Stimulated activated naive B cell treated with anti-CD40 and anti-IgM and Interleukin-4, amounts not matched to agents 10 μg/mL and 1 μg/mL and 100 μg/mL, for 72 hours (primary cell): ENCODE measurements at places on chromosomes 1 and 21.

DNA sequence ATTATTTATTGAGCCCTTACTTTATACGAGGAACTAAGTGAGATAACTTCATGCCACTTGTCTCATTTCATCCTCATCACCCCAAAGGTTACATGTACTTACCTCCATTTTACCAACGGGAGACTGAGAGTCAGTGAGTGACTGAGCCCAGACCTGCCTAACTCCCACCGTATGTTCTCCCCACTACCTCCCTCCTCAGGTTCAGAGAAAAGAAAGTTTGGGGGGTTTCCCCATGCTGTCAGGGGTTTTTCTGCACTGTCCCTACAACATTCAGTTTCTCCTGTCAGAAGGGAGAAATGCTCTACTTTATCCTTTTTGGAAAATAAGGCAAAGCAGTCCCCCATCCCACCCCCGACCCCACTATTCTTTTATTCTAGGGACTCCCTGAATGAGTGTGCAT lies 32.9 kb downstream of the FAM78B start:
- no peak for DNase-seq

GRCh38 chr1:95046359-95046758 lies 26.4 kb downstream of the ALG14 start:
- no peak for DNase-seq

DNA sequence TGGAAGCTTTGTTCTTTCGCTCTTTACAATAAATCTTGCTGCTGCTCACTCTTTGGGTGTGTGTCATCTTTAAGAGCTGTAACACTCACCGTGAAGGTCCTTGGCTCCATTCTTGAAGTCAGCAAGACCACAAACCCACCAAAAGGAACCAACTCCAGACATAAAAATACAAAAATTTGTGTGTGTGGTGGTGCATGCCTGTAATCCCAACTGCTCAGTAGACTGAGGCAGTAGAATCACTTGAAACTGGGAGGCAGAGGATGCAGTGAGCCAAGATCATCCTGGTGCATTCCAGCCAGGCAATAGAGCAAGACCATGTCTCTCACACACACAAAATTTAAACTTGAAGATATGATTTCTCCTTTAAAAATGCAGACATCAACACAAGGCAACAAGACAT lies 1431.7 kb upstream of the B3GALT2 start:
- no peak for DNase-seq

GRCh38 chr21:21828130-21828529 lies 829.9 kb downstream of the NCAM2 start:
- DNase-seq: no peak

DNA sequence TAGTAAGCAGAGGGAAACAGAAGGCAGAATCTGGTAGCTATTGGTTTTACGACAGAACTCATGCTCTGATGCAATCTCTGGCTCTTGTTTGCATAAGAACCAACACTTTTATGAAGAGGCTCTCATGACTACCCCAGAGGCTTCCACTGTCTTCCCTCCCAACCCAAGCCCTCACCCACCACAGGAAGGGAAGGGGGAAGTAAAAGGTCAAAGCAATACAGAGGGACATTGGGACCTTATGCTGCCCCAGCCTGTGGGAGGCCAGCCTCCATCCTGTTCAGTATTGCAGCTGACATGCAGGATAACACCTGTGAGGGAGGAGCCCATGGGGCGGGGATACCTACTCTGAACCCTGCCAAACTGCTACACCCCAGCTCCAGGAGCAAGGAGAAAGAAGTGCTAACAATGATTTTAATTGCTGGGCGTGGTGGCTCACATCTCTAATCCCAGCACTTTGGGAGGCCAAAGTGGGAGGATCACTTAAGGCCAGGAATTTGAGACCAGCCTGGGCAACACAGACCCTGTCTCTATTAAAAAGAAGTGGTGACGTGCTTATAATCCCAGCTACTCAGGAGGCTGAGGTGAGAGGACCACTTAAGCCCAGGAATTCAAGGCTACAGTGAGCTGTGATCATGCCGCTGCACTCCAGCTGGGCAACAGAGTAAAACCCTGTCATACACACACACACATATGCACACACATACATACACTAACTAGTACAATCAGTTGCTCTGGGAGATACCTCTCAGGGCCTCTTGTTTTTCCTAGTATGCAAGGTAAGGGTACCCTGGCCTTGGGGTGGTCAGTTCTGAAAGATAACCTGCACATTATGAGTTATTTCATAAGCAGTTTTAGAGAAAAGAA lies 9.5 kb downstream of the MR1 start:
- DNase-seq: no peak

- no peak for DNase-seq
These were observed 277.3 kb downstream of the KAZN start for GRCh38 chr1:14875524-14876509.

DNA sequence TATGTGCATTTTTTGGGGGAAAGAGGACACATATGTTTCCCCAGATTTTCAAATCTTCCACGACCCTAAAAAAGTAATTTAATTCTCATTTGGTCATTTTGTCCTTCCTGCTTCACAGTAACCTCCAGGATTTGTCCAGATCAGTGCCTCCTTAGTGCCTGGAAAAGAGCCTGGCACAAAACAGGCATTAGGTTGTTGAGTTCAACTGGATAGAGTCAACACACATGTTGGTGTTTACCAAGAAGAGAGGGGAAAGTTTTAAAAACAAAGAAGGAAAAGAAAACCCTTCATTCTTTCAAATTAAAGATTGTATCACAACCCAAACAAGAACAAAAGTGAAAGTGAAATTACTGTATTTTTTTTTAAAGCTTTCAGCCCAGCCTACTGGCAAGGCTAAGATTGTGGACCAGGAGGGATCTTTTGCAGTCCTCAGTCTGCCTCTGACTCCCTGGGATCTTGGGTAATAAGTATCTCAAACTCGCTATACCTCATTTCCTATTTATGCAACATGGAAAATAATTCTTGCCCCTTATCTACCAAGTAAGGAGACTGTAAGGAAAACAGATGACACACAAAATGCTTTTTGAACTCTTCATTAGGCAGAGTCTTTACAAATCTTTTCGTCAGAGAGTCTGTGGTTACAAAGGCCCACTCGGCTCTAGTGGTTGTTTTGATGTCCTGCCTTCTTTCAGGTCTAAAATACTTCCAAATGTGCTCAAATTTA lies 57.8 kb downstream of the ZNF281 start:
- no peak for DNase-seq

GRCh38 chr21:9838738-9839642 lies 682.4 kb upstream of the TPTE start:
- no peak for DNase-seq

- no peak for DNase-seq
These were observed 87.9 kb upstream of the SMYD2 start for GRCh38 chr1:214192825-214193643.

GRCh38 chr1:241688940-241689368 lies 36.9 kb downstream of the WDR64 start:
- DNase-seq: no peak

- DNase-seq: no peak
These were observed 338.2 kb downstream of the KIF26B start for GRCh38 chr1:245493029-245493428.

GRCh38 chr21:45938811-45939520 lies 42.6 kb upstream of the COL6A1 start:
- DNase-seq: no peak

GRCh38 chr21:38186661-38187270 lies 70.0 kb upstream of the KCNJ15 start:
- no peak for DNase-seq

DNA sequence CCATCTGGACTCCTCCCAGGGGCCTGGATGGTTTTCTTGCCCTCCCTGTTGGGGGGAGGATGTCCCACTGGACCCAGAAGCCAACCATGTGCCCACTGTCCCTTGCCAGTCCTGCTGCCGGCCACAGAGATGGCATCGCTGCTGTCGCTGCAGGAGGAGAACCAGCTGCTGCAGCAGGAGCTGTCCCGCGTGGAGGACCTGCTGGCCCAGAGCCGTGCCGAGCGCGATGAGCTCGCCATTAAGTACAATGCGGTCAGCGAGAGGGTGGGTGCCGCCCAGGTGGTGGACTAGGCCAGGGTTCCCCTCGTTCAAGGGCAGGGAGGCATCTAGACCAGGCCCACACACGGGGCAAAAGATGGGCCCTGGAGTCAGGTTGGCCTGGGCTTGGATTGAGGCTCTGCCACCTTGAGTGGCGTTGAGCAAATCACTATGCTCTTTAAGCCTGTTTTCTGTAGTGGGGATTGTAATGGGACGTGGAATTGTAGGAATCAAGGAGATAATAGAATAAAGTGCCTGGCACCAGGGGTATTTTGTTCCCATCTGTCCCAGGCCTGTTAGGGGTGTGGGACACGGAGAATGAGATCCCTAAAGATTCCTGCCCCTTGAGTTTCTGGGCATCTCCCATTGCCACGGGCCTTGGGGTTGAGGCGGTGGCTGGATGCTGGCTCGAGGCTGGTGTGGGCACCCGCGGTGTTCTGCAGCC lies 2.6 kb downstream of the CROCC start:
- DNase-seq: no peak

DNA sequence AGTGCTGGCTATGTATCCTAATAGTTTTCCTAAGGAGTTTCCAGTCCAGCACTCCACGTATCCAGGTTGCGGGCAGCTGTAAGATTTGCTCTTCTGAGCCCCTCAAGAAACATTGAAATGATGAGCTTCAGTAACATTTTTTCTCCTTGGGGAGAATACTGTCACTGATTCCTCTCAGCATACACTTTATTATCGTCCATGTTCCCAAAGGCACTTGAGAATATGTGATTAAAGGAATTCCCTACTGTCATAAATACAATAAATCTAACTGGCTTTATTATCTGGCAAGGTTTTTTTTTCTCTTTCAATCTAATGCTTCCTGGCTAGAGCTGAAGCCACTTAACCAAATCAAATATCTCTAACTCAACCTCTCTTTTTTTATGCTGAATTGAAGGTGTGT lies 359.2 kb upstream of the PKN2 start:
- no peak for DNase-seq

- no peak for DNase-seq
These were observed 213.8 kb downstream of the URB2 start for GRCh38 chr1:229839800-229840199.

DNA sequence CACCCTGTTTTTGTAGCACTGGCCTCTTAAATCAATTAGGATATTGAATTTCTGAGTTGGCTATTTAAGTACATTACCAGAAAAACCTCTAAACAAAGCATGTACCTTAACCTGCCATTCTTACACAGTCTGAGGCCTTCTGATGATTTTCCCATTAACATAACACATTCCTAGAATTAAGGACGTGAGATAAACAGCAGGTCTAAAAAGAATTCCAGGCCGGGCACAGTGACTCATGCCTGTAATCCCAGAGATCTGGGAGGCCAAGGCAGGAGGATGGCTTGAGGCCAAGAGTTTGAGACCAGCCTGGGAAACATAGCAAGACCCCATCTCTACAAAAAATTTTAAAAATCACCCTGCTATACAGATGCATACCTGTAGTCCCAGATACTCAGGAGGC lies 18.0 kb upstream of the LRRC8D start:
- DNase-seq: no peak

- no peak for DNase-seq
These were observed 181.7 kb downstream of the ROR1 start for GRCh38 chr1:63955370-63956145.

GRCh38 chr1:239164451-239165180 lies 221.8 kb upstream of the CHRM3 start:
- DNase-seq: no peak

GRCh38 chr1:26540351-26540750 lies 10.8 kb downstream of the RPS6KA1 start:
- DNase-seq: no peak

DNA sequence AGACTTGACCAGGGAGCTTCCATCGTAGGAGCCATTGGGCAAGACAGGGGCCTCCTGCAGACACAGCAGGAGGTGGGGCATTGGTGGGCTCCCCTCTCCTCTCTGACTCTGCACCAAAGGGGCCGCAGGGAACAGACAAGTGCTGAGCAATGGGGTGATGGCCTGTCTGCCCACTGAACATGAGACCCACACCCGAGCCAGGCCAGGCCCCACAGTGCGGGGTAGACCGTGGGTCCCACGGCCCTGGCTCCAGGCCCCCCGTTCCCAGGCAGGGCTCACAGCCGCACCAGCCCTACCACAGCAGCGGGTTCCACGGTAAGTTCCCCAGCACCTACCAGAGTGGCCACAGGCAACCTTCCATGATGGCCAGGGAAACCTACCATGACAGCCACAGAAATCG lies 45.9 kb downstream of the CHD5 start:
- no peak for DNase-seq

GRCh38 chr1:207997486-207998268 lies 86.8 kb upstream of the CD34 start:
- DNase-seq: peak; percentile 8

GRCh38 chr1:223628233-223629125 lies 37.0 kb downstream of the CAPN8 start:
- peak; percentile 5 for DNase-seq

- no peak for DNase-seq
These were observed 381.9 kb downstream of the SETD4 start for GRCh38 chr21:35678393-35678792.

DNA sequence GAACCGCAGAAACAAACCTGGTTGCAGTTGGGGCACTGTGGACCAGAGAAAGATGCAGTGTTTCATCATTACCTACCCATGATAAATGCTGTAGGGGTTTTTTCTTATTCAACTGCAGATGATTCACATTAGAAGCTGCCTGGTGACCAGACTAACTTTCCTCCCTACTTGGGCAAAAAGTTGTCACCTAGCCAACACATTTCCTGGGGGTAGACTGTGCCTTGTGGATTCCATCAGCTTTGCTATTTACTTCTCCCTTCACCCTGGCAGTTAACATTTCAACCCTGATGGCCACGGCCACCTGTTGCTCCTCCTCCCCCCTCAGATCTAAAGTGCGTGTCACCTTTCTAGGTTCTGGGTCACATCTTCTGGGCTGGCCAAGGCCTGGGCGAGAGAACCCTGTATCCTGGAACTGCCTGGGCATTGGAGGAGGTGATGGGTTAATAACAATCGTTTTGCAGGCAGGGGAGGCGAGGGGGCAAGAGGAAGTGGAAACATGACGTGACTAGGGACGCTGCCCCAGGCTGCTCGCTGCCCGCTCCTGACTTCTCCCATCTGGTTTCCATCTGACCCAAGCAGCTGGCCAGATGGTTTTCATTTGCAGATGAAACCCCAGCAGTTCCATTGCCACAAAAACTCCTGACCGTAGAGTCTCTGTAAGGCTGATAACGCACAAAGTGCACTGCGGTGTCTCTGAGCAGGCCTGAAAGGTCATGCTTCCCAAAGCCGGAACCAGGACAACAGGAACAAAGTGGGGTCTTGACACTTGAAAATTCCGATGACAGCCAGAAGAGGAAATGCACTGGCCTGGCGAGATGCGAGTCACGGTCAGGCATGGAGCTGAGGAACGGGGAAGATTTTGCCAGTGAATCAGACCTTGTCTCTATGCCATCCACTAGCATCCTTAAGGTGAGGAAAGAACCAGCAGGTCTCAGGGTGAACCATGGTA lies 36.6 kb downstream of the CAPZB start:
- peak; percentile 12 for DNase-seq
